ENCODE measurements at places on chromosomes 7 and 10. TPM values are rescaled to one million over a fixed set of nuclear protein-coding genes. Genes with fewer than 3 reads are reported as not detected.
A peak's percentile ranks its signal among the peaks of the same experiment; 100 is the strongest.

- DNase-seq: no peak
These were observed 1.5 kb upstream of the POR start for GRCh38 chr7:75913437-75913836.

- no peak for DNase-seq
These were observed 130.8 kb downstream of the ZNF467 start for GRCh38 chr7:149642589-149642988.

DNA sequence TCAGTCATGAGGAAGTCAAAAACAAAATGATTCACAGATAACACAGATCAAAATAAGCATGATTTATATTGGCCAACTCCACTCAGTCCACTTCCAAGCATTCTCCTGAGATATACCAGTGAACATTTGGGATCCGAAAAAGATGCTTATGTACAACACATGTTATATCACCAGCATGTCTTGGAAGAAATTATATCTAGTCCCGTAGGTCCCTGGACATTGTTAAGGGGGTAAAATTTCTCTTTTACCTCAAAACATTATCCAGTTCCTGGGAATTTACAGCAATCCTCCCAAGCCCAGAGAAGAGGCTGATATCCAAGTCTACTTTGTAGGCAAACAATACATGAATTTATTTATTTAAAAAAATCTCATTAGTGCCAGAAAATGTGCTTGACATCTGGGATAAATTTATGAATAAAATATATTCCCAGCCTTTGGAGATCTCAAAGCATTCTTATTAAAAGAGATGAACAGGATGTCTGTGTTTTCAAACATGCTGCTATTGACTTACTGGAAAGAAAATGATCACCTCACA lies 582.2 kb upstream of the ZWINT start:
- DNase-seq: no peak

- no peak for DNase-seq
These were observed 31.6 kb downstream of the ELAPOR2 start for GRCh38 chr7:87027900-87028299.

The MALRD1 gene
- 9.8 TPM for total RNA-seq

The WEE2 gene
- total RNA-seq: 2.5 TPM

The CRYGN gene
- total RNA-seq: not detected

The KCNIP2 gene
- 5.5 TPM for total RNA-seq

DNA sequence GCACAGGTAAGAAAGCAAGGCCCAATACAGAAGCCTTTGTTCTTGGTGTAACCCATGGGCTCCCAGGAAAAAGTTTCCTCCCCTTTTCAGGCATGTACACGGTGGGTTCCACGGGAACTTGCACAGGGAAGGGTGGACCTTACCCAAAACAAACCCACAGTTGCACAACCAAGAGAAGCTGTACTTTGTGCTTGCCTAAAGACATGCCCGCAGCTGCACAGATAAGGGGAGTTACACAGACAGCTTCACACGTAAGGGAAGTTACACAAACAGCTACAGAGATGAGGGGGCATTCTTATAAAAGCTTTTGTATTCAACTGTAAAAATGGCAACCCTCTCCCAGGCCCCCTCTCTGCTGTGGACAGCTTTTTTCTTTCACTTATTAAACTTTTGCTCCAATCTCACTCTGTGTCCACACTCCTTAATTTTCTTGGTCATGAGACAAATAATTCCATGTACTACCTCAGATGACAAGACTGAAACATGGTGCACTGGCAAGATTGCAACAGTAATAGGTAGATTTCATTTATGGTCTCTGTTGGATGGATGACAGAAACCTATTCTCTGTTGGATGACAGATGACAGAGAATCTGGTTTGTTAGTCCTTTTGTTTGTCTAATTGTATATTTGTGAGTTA lies 72.9 kb downstream of the ATE1 start:
- peak; percentile 45 for DNase-seq

- DNase-seq: no peak
These were observed 91.0 kb upstream of the COL1A2 start for GRCh38 chr7:94303695-94304094.

The PAX4 gene
- not detected for total RNA-seq

The LFNG gene
- 5.1 TPM for total RNA-seq

The TFPI2 gene
- total RNA-seq: not detected

DNA sequence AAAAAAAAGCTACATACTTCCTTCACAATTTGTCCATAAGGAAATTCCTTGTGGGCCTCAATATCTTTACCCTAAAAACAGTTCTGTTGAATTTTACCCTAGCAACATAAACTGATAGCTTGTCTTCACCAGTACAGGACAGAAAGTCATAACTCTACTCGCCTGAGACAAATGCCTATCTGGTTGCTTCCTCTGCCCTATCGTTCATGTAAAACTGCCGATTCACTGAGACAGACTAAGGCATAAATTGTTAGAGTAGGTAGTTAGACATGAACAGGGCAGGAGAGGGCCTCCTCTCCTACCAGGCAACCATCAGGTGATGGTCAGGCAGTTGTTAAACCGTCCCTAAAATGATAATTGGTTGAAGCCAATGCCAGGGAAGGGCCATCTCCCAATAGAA lies 25.0 kb downstream of the IFIT3 start:
- no peak for DNase-seq

- no peak for DNase-seq
These were observed 70.0 kb downstream of the CAMK1D start for GRCh38 chr10:12419262-12419847.

- DNase-seq: no peak
These were observed 623.1 kb downstream of the ACTR3B start for GRCh38 chr7:153382641-153383101.

DNA sequence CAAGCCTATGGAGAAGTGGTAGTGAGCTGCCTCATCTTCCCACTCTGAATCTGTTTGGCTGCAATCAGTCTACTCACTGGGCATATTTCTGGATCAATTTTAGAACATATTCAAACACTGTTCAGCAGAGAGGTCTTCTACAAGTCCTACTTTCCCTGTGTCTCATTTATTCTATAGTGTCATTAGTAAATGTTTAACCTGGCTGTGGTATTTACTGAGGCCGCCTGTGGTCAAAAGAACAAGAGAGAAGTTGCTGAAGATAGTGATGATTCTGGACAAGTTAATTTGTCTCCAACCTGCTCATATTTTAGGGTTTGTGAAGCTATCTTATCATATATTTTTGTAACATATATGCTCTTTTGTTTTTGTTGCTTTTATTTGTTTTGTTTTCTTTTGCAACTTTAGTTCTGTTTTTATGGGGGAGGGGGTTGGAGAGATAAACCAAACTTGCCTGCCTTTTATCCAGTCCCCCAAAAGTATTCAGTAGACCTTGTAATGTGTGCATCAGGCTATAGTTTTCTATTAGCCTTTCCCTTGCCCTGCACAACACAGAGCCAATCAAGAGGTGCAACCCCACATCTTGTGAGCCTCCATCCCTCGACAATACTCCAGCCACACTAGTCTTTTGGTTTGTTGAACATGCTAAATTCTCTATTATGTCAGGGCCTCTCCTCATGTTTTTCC lies 362.8 kb upstream of the MBL2 start:
- DNase-seq: no peak

- no peak for DNase-seq
These were observed 210.1 kb downstream of the AUTS2 start for GRCh38 chr7:69808391-69808790.

DNA sequence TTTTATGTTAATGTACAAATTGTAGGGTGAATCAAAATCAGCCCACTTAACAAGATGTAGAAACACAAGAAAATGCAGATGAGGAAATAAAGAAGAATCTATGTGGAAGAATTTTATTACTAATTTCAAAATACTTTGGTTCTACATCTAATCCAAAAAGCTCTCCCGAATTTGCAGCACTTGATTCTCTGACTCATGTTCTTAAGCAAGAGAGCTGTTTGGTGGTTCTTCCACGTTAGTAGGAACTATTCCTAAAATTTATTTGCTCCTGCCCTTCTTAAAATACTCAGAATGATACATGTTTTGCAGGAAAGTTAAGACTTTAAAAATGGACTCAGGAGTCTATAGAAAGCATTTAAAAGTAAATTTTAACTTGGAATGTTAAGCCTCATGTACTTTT lies 91.8 kb downstream of the ZMYND11 start:
- no peak for DNase-seq

- peak; percentile 72 for DNase-seq
These were observed 2.8 kb downstream of the PDGFA start for GRCh38 chr7:516606-517456.

DNA sequence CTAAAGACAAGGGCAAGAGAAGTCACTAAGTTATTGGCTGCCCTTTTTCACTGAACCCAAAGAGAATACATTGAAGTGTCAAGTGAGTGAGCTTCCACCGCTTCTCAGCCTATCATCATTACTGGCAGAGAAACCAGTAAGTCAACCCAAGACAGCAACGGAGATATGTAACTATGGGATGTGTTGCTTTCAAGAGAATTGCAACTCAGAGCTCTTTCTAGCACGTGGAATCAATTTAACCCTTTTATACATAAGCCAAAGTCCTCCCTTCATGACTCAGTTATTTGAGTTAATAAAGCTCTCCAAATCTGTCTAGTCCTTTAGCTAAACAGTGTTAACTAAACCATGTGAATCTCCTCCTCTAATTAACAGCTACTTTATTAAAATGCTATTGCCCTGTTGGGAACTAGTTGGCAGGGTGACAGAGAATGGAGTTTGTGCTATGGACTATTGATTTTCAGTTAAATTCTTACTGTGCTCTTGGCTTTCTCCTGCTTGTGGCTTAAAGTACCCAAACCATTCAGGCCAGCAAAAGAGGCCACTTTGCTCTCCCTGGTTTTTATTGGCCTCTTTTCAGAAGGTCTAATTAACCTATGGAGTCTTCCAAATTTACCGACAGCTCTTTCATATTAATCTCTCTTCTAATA lies 287.7 kb downstream of the NRG3 start:
- no peak for DNase-seq

The STN1 gene
- total RNA-seq: 16.1 TPM

- DNase-seq: no peak
These were observed 26.2 kb downstream of the PAPOLB start for GRCh38 chr7:4835398-4836205.

GRCh38 chr7:106914018-106914607 lies 49.0 kb downstream of the PIK3CG start:
- no peak for DNase-seq

DNA sequence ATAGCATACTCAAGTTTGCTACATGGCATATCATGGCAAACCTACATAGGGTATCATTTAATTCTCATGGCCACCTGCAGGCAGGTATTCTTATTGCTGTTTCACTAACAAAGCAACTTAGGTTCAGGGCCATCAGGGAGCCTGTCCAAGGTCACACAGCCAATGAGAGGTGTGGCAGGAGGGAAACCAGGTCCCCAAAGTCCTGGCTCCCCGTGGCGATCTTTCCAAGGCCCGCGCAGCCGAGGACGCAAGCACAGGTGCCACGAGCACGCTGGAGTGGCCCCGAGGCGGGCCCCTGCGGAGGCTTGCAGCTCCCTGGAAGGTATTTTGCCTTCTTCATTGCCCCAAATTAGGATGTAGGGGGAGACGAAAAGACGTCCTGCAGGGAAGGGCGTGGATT lies 20.8 kb downstream of the PRKAG2 start:
- no peak for DNase-seq

GRCh38 chr7:46658281-46658680 lies 737.2 kb upstream of the IGFBP3 start:
- no peak for DNase-seq

The C10orf71 gene
- total RNA-seq: not detected

DNA sequence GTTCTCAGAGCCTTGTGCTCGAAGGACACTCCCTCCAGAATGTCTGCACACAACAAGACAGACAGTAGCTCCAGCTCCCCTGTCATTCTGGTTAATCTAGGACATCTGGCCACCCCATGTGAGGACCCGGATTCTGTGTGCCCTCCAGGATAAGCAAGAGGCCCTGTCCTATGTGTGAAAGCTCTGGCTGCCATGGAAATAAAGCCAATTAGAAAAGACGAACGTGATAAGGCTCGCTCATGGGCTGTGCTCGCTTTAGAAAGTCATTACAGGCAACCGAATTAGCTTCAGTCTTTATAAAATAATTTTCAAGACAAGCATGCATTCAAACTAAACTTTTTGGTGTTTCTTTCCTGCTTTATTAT lies 263.4 kb downstream of the INHBA start:
- no peak for DNase-seq

- no peak for DNase-seq
These were observed 111.0 kb downstream of the FOXL3 start for GRCh38 chr7:400901-401485.

- DNase-seq: no peak
These were observed 301.5 kb downstream of the ZEB1 start for GRCh38 chr10:31620226-31621151.

DNA sequence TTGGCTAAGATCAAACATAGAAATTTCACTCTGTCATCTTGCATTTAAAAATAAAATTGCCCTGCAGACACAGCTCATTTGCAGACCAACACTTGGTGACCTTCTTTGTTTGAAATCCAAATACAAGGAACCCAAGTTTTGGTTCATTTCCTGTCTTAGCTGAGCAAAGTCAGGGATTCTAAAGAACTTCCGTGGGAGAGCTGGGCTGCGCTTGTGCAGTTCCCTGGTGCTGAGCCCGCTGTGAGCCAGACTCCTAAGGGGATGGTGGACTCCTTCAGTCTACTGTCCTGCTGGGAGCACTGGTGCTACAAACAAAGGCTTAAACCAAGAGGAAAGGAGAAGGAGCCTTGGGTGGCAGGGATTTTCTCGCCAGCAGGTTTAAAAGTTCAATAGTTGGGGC lies 60.0 kb downstream of the MYOF start:
- no peak for DNase-seq

- no peak for DNase-seq
These were observed 7.4 kb upstream of the ARID5B start for GRCh38 chr10:61894133-61894532.

DNA sequence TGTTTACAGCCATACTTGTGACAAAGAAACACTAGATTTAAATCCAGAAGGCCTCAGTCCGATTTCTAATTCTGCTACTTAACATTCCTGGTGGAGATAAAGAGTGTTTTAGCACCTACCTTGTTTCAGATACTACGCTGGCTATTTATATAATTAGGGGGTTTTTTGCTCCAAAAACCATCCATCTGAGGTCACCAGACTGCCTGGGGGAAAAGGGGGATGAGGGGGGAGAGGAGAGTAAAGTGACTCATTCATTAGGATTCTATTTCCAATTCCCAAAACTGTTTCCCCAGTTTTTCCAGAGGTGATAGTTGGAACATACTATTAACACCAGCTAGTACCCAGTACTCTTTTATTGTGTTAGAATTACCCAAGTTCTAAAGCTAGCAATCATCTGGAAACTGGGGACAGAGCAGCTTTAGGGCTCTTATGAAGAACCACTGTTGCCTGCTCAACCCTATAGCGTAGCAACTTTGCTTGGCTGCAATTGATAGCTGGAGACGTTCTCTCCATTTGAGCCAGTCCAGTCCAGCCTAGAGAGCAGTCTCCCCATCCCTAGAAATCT lies 6.6 kb downstream of the GCC1 start:
- DNase-seq: no peak
